ENCODE measurements at places on chromosomes 2 and 18.
A peak's percentile ranks its signal among the peaks of the same experiment; 100 is the strongest.

- no peak for DNase-seq
Measured at GRCh38 chr2:15959331-15960153, 19.2 kb downstream of the MYCN start.

DNA sequence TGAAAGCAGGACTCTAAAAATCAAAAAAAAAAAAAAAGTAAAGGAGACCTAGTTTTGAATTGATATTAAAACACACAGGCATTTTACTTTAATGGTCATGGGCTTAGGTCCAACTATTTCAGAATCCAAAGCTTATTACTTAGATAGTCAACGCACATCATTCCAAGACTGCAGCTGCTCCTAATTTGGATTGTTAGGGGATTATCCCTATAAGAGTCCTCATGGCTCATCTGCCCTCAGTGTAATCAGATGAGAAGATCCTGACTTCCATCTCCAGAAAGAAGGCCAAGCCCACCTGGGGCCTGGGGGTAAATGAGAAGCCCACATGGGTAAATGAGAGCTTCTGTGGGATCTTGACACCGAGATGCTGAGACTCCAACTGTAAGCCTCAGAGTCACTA lies 424.2 kb downstream of the NRXN1 start:
- no peak for DNase-seq

DNA sequence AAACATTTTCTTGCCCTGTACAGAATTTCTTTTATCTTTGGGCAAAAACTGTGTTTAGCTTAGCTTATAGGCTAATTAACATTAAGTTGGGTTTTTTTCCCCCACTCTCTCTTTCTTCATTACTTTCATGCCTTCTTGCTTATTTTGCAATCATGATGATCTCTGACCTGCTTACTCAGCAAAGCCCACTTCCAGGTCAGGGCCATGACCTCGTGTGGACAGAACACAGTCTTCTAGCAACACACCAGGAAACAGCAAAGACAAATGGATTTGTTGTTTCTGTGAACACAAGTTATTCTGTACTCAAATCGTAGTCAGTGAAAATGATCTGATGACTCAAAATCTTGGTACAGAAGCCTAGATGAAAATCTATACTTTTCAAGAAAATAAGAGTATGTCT lies 60.7 kb downstream of the SPATS2L start:
- peak; percentile 30 for DNase-seq

GRCh38 chr2:168469281-168469988 lies 13.4 kb downstream of the CERS6 start:
- DNase-seq: no peak

GRCh38 chr2:159150280-159150746 lies 136.2 kb downstream of the WDSUB1 start:
- DNase-seq: peak; percentile 88

- no peak for DNase-seq
Measured at GRCh38 chr18:76445741-76446232, 49.3 kb downstream of the ZNF516 start.

GRCh38 chr2:138712212-138712979 lies 67.8 kb downstream of the NXPH2 start:
- DNase-seq: no peak

- DNase-seq: no peak
Measured at GRCh38 chr18:13539050-13539449, 187.3 kb downstream of the FAM210A start.

DNA sequence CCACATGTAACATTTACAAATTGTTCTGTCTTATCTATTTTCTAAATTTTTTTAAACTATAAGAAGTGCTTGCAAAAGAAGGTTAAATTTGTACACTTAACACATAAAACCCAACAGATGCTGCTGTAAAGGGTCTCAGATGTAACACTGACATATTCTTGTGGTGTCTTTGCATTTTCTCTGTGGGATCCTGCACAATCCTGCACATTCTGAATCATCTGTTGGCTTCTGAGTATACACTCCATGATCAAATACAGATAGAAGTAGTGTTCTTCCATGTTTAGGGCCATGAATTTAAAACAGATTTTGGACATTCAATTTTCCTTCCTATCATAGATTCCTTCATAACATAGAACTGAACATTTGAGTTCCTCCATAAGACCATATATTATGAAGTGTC lies 89.0 kb downstream of the SPRED2 start:
- DNase-seq: no peak

DNA sequence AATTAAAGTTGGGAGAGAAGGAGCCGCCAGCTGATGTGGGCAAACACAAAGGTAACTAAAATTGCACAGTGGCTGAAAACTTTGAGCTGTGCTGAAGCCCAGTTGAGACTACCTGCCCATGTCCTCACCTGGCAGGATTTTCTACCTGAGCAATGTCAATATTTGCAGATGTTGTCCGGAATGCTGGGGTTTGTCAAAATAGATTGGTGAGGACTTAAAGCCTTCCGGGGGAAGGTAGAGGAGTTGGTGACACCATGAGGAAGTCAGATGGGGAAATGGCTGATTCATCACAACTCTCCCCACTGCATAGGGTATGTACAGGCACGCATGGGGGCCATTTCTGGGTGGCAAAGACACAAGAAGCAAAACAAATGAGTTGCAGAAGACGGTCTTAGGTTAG lies 114.9 kb downstream of the ALK start:
- DNase-seq: no peak

- DNase-seq: no peak
Measured at GRCh38 chr2:139077099-139077737, 297.0 kb upstream of the NXPH2 start.

DNA sequence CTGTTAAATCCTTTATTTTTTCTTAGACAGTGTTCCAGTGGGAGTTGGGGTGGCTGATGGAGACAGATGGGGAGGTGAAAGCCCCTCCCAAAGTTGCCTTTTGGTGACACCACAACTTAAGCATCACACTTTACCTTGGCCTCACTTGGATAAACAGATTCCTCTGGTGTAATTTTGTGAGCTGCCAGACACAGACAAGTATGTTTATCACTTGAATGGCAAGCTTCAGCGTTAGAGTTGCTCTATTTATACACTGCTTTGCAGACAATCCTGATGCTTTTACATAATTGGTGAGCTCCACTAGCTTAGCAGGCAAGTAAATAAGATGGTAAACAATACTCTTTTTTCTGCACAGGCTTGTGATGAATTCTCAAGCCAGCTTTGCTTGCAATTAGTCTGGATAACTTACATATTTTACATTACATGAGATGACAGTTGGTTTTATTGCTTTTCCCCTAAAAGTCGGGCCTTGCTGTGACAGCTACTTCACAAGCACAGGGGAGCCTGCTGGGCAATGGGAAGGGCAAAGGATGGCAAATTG lies 226.2 kb downstream of the SLC8A1 start:
- no peak for DNase-seq

- no peak for DNase-seq
Measured at GRCh38 chr2:181197140-181197760, 216.8 kb downstream of the UBE2E3 start.

DNA sequence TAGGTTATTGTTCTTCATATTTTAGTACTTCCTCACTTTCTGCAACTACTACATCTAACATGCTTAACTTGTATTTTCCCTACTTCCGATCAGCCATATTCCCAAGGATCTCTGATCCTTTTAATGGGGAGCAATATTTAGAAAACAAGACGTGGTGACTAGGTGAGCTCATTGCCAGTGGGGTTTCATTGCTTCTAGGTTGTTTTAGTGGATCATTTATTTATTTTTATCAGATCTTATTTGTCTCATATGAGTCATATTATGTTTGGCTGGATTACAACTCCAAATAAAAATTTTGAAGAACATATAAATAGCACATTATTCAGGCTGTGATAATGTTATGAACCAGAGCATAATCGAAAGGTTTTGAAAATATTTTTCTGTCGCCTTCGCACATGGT lies 480.9 kb upstream of the TMEFF2 start:
- DNase-seq: no peak

GRCh38 chr2:3664925-3665324 lies 6.9 kb downstream of the ALLC start:
- no peak for DNase-seq

- DNase-seq: no peak
Measured at GRCh38 chr2:233994151-233994550, 56.4 kb upstream of the SPP2 start.

DNA sequence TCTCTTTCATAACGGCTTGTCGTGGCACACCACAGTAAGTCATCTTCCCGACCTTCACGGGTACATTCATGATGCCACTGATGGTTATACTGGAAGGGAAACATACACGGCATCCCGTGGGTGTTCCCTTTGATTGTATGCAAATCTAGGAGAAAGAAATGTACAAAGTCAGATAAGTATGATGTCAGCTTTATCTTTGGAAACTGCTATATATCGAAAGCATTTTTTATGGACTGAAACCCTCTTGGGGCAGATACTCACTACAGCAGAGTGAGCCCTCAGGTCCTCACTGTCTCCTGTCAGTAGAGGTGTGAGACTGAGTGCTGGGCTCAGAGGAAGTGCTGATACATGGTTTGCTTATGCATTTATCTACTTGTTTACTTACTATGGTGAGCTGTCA lies 20.4 kb downstream of the PLA2R1 start:
- peak; percentile 76 for DNase-seq

DNA sequence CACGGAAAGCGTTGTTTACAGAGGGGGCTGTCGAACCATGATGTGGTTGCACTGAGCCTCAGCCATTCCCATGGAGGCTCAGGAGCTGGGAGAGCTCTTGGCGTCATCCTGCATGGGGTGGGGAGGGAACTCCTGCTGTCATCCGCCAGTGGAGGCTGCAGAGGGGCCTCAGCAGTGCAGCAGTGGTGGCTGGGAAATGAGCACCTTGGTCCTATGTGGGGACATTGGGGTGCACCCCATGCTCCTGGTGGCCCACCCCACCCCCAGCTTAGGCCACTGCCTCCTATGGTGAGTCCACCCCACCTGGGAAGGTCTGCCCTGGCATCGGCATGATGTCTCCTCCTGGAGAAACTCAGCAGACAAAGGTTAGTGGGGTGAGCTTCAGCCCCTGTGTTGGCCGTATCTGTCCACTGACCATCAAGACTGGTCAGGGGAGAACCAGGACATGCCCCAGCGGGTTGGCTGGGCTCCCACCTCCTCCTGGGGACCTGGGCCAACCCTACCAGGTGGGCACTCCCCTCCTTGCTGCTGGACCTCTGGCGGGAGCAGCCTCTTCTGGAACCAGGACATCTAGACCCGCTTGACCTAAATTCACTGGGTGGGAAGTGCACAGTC lies 67.8 kb upstream of the HDAC4 start:
- DNase-seq: no peak

DNA sequence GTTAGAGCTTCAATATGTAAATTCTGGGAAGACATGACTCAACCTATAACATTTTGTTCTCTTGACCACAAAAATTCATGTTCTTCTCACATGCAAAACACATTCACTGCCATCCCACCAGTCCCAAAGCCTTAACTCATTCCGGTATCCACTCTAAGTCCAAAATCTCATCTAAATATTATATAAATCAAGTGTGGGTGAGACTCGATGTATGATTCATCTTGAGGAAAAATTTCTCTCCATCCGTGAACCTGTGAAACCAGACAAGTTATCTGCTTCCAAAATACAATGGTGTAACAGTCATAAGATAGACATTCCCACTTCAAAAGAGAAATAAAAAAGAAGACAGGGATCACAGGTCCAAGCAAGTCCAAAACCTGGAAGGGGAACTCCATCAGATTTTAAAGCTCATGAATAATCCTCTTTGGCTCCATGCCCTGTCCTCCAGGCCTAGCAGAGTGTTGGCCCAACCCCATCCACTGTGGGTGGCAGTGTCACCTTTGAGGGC lies 101.3 kb downstream of the RAD51AP2 start:
- DNase-seq: no peak

GRCh38 chr2:22784566-22784965 lies 600.4 kb upstream of the KLHL29 start:
- DNase-seq: no peak

DNA sequence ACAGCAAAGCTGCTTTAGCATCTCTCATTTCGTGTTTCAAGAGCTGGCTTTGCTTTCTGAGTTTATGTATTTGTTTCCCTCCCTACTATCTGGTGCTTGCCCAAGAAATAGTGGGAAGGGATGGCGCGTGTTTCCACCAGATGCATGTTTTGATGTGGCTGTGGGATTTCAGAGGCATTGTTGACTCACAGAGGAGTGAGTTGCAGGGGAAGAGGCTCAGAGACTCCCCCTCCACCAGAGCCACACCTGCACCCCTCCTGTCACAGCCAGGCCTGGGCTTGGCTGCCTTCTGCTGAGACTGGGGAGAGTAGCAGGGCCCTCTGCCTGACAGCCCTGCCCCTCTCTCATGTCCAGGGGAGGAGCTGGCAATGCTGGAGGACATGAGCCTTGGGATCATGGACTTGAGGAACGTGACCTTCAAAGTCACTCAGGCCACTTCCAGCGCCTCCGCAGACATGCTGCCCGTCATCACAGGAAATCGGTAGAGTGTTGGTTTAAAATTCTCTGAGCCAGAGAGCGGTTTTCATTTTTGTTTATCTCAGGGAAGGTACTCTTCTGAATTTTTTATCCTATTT lies 42.9 kb downstream of the COA5 start:
- DNase-seq: no peak

DNA sequence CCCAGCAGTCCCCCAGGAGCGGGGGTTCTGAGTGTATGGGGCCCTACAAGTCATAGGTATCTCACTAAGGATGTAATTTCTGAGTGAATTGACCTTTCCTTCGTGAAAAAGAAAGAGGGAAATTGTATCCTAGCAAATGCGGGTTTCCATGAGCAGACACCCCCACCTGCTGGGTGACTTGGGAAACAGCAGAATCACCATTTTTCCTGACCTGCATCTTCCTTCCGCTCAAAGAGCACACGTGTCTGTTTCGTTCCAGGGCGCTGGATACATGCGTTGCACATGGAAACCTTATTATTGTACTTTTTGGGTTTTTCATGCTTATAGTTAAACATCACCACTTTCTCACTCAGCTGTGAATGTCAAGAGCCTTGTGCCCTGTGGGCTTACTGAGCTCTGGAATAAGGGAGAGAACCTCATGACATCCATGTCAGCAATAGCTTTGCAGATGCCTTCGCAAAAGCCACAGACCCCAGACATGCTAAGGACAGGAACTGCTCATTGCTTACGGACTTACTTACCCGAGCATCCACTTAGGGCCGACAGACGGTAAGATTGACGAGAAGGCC lies 132.8 kb downstream of the TPO start:
- DNase-seq: peak; percentile 77

- peak; percentile 92 for DNase-seq
Measured at GRCh38 chr2:11583840-11584524, 50.1 kb downstream of the GREB1 start.

GRCh38 chr18:6557770-6558248 lies 143.1 kb upstream of the L3MBTL4 start:
- DNase-seq: no peak

DNA sequence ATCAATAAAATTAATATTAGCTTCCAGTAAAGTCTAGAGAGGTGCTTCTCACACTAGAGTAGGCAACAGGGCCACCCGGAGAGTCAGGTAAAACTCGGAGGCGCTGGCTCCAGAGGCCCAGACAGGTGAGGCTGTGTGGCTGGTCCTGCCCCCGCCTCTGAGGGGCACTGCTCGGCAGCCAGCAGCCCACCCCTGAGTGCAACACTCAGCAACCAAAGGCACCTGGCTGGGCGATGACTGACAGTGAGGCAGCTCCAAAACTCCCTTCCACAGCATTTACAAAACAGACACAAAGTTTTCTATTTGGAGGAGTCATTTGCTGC lies 138.8 kb upstream of the ID2 start:
- no peak for DNase-seq

All from dermis blood vessel endothelial cell (primary cell).